ENCODE measurements at places on chromosomes 1 and 21.

GRCh38 chr1:57874418-57874877 is 450.6 kb upstream of the DAB1 start:
- DNase-seq = no peak

GRCh38 chr1:66271904-66272254 is 262.1 kb upstream of the SGIP1 start:
- no peak for DNase-seq

- DNase-seq = peak; percentile 26
Observed at GRCh38 chr1:100883963-100884362, 10.7 kb downstream of the EXTL2 start.

GRCh38 chr1:11531314-11531870 is 52.4 kb downstream of the DISP3 start:
- no peak for DNase-seq

GRCh38 chr1:86933562-86934377 is 19.3 kb downstream of the HS2ST1 start:
- no peak for DNase-seq

- peak; percentile 61 for DNase-seq
Observed at GRCh38 chr1:27726173-27727044, 648 bp downstream of the FAM76A start.

GRCh38 chr1:175808573-175808972 is 65.2 kb upstream of the TNR start:
- no peak for DNase-seq

DNA sequence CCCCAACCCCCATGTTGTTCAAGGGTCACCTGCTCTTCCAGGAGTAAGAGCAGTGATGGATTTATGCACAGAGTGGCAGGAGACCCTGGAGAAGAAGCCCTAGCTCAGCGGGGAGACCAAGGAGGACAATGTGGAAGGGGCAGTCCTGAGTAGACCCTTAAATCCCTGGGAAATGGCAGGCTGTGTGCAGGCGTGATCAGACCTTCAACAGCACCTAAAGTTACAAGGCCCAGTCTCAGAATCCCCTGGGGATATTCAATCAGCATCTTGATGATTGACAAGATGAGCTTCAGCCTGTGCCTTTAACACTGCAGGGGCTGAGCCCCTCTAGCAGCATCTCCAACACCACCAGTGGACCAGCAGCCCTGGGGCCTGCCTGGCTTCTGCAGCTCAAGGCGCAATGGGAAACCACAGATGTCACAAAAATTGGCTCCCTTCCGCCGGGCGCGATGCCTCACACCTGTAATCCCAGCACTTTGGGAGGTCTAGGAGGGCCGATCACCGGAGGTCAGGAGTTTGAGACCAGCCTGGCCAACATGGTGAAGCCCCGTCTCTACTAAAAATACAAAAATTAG is 60.4 kb downstream of the IRF2BP2 start:
- no peak for DNase-seq

GRCh38 chr1:2086446-2087078 is 36.4 kb downstream of the PRKCZ start:
- no peak for DNase-seq

DNA sequence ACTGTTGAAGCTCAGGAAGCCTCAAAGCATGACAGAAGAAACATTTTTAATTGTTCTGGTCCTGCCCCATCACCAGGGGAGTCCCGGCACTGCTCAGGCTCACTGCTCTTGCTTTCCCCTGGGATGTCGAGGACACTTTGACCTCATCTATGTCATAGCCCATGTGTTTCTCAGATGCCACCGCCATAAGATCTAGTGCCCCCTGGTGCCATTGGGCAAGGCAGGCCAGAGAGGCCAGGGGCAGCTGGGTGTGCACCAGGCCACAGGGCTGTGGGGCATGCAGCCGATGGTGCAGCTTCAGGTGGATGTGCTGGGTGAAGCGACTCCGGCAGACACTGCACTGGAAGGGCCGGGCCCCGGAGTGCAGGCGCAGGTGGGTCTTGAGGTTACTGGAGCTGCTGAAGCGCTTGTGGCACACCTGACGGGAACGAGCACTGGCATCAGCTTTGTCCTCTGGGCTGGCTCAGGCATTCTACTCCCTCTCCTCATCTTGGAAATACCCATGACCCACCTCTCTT is 7.7 kb upstream of the CRYBG2 start:
- DNase-seq = no peak

DNA sequence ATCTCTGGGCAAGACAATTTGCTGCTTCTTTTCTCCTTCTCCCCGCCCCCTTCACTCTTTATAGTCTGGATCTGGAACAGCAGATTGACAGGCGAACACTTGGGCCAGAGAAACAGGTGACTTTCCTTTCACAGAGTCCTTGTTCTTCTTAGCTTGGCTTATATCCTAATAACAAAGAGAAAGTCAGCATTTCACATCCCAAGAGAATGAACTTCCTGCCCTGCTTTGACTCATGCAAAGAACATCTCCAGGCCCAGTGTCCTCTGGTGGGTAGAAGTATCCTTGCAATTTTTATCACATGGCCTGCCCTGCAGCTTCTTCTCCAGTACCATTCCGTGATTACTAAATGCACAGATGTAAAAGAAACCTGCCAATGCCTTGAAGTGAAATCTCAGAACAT is 764.4 kb downstream of the ADGRL2 start:
- DNase-seq = peak; percentile 79

GRCh38 chr1:156246241-156246780 is 1.5 kb downstream of the PAQR6 start:
- no peak for DNase-seq

DNA sequence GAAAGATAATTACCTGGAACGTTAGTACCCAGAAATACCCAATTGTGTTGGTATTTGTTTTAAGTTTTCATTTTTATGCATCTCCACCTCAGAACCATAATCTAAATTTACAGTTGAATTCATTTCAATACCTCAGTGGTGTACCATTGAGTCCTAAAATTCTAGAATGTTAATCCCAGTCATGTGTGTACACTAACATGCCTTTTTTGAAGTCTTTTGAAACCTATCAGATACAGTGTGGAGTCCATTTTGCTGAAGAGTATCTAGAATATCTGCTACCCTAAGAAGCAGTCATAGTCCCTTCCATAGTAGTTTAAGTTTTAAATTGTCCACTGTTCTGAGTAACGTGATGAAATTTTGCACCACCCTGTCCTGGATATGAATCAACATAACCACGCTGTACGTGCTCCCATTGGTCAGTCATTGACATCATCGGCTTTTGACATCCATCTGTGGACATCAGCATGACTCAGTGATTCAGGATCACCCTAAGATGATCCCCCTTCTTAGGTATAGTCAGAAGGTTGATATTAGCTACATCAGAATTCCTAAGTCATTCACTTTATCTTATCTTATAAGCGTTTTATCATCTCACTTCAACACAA is 7.5 kb upstream of the ASH1L start:
- peak; percentile 33 for DNase-seq

DNA sequence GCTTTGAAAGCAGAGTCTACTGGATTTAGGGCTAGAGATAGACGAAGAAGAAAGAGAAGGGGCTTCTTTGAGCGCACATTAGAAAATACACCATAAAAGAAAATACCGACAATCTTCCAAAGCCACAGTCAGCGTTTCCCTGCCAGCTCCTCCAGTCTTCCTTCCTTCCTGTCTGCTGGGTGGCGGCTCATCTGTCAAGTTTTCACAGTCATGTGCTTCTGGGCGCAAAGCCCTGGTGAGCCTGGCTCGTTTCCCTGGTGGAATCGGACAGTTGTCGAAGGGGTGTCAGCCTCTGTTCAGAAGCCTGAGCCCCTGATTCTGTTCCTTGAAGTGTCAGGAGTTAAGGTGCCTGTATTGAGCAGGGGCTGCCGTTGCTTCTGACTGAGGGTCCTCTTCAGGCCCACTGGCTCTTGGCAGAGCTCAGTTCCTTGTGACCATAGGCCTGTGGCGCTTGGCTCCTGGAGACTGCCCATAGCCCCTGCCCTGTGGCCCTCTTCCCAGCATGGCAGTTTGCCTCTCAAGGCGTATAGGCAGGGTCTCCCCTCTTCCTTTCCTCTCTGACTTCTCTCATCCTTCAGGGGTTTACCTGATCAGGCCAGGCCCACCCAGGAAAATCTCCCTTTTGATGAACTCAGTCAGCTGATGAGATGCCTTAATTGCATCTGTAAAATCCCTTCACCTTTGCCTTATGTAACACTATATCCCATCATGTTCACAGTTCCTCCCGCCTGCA is 58.6 kb downstream of the ADARB1 start:
- no peak for DNase-seq

GRCh38 chr21:15306271-15306670 is 241.5 kb upstream of the NRIP1 start:
- DNase-seq = no peak

DNA sequence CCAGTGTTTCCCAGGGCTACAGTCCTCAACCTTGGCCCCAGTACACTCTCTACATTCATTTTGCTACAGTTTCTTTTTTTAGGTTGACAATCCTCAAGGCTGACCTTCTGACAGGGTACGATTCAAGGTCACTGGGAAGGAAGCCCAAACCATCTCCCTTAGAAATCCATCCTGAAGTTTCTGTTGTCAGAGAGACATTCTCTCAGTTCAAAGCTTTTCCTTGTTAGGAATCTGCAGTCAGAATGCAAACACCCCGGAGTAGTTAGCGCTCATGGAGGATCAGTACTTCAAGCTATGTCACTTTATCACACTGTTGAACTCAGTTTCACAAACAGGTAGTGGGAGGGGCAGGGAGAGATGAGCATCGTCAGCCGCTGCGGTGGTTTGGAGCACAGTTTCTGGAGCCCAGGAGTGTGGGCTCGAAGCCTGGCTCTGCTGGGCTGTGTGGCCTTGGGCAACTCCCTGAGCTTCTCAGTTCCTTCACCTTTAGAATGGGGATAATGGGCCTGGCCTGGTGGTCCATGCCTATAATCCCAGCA is 4.2 kb downstream of the SLC2A5 start:
- no peak for DNase-seq

GRCh38 chr1:192557841-192558595 is 17.6 kb upstream of the RGS1 start:
- peak; percentile 52 for DNase-seq

- no peak for DNase-seq
Observed at GRCh38 chr1:193157360-193157759, 29.1 kb downstream of the B3GALT2 start.

- no peak for DNase-seq
Observed at GRCh38 chr1:109263234-109263596, 13.9 kb downstream of the CELSR2 start.

- DNase-seq = peak; percentile 73
Observed at GRCh38 chr1:94595658-94596057, 54.1 kb upstream of the F3 start.

GRCh38 chr1:214264196-214264595 is 16.8 kb upstream of the SMYD2 start:
- no peak for DNase-seq

- DNase-seq = no peak
Observed at GRCh38 chr1:220441211-220441610, 86.7 kb upstream of the MARK1 start.

GRCh38 chr1:106621853-106622252 is 434.6 kb upstream of the PRMT6 start:
- DNase-seq = no peak

GRCh38 chr1:119740896-119741780 is 27.6 kb downstream of the HMGCS2 start:
- DNase-seq = no peak

DNA sequence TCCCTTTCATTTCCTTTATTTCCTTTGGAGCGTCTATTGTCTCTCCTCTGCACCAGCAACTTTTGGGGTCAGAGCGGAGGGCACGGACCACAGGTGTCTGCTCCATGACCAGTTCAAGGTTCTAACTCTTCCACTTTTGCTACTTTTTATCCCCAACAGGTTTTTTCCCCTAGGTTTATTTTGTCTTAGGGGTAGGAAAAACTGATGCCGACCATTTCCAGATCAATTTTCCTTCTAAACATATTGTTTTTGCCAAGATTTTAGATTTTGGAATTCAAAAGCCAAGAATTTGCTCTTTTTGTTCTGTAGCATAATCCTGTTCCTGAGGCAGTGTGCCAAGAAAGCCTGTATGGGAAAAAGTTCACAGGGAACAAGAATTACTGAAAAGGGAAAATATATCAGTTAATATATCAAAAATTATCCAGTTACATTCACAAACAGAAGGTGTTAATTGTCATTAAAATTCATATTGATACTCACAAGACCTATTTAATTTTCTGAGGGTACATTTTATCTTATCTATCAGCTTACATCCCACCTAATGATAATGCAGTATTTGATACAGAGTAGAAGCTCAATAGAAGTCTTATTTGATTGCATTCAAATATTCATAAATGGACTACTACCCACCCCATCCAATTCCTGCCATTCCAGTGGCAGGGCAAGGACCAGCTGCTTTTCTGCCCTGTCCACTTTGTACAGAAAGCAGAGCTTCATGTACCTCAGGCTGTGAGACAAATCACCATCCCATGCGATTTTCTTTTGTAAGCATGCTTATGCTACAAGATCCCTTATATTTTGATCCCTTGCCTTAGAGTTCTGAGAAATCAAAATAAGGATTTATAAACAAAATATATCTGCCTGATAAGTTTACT is 31.2 kb downstream of the TSEN15 start:
- no peak for DNase-seq

DNA sequence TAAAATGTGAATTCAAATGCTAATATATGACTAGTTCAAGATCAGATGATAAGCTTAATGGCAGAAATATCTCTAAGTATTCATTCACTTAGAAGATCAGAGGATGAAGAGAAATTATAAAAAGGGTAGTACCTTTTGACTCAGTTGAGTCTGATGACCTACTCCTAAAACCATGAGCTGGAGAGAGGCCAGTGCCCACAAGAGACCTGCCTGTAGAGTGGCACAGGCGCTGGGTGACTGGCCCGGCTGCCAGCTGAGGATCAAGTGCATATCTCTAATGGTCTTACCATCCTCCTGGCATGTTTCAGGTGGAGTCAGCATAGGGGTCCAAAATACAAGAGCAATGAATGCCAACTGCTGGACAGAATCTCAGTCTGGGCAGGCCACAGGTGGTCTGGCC is 14.1 kb downstream of the DDAH1 start:
- DNase-seq = no peak

GRCh38 chr21:38126666-38127303 is 130.0 kb upstream of the KCNJ15 start:
- peak; percentile 46 for DNase-seq

DNA sequence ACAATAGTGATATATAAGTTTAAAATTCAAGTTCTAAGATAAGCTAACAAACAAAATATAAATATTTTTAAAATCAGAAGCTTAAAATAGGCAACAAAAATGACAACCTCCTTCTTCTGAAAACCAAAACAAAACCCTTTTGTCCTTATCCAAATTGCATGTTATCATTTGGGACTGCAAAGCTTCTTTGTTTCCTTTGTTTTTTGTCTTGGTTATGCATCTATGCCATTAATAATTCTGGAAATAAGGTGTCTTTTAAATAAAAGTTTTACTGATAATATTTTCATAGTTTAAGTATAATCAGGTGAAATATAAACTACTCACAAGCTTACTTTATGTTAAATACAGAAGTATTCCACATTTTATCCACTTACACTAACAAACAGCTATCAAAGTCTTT is 20.5 kb downstream of the ADSS2 start:
- DNase-seq = no peak
